ENCODE measurements at places on chromosomes 5 and 9.

- no peak for DNase-seq
Observed at GRCh38 chr5:76021936-76022584, 61.1 kb upstream of the SV2C start.

DNA sequence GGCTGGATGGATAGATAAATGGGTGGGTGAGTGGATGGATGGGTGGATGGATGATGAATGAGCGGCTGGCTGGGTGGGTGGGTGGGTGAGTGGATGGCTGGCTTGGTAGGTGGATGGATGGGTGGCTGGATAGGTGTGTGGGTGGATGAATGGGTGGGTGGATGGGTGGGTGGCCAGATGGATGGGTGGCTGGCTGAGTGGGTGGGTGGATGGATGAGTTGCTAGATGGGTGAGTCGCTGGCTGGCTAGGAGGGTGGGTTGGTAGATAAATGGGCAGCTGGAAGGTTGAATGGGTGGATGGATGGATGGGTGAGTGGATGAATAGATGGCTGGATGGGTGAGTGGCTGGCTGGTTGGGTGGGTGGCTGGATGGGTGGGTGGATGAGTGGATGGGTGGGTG, 27.9 kb upstream of the CEP72 start:
- DNase-seq = no peak

- no peak for DNase-seq
Observed at GRCh38 chr5:153276151-153276550, 214.3 kb upstream of the GRIA1 start.

DNA sequence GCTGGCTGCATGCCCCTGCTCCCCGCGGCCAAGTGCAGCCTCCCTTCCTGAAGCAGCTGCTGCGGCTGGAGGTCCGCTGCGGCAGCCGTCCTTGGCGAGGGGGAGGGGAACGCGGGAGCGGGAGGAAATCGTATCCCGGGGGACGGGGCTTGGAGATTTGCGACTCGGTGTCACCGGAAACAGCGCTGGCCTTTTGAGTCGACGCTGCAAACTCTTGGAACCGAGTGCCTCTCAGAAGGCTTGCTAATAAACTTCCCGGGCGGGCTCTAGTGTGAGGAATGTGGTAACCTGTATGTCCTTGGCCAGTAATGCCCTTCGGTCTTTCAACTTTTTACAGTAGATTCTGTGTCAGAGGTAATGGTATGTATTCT, 82.7 kb downstream of the PTPDC1 start:
- DNase-seq = peak; percentile 76

DNA sequence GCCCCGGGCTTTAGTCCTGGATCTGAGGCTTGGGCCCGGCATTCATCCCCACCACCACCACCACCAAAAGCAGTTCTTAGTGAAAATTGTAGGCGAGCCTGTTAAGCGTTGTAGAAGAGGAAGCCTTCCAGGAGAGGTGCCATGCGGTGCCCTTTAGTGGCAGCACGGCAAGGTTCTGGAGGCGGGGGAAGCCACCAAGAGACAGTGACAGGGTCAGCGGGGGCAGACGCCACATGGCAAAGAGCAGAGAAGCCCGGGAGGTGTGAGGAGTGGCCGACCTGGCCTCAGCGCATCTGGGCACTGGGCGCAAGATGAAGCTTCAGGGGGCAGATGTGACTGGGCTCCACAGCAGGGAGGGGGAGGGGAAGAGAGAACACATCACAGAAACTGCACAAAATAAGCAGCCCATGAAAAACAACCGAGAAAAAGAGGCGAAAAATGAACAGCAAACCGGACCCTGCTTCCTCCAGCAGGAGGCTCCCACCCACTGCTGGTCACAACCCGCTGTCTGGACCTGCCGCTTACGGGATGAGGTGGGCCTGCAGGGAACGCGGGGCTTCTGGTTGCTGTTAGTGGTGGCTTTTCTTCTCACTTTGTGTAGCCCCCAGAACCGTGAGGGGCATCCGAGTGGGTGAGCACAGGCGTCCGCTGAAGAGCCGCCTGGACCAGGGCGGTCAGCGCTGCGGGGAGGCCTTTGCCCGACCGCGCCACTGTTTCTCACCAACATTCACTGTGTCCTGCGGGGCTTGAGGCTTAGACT, 4.3 kb downstream of the LRRC14B start:
- DNase-seq = no peak

- no peak for DNase-seq
Observed at GRCh38 chr5:138978080-138978479, 102.9 kb upstream of the LRRTM2 start.
